ENCODE measurements at places on chromosomes 12 and 14.

GRCh38 chr12:113874999-113875561, 91.0 kb downstream of the RBM19 start:
- DNase-seq, result no peak

- DNase-seq, result no peak
These were observed 676 bp downstream of the MRPL42 start for GRCh38 chr12:93468008-93468371.

DNA sequence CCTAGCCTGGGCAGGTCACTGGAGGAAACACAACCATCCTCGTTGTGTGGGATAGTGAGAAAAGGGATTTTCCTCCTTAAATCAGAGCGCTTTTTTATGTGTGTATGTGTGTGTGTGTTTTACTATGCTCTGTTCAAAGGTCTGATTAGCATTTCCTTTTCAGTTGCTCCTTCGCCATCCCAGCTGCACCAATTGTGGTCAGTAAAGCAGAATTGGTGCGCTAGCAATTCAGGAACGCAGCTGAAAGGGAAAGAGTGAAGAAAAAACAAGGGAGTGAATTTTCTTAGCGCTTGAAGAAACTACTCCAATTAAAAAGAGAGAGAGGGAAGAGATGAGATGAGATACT, 173.3 kb upstream of the PARP11 start:
- DNase-seq, result no peak

DNA sequence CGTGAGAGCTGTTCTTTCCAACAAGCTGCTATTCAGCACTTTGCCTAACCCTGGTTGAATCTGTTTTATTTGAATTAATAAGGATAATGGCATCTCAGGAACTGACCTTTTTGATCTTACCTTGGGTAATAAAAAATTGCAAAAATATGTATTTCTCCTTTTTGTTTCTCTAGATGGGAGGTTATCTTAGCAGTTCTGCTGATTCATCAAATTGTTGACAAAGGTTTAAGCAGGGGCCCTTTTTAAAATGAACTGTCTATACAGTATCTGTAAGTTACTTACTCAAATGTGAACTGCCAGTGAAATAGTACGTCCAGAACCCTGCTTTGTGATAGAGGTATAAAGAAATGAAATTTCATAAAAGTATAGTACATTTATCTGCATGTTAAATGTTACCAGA, 681 bp downstream of the TSHR start:
- DNase-seq, result no peak

GRCh38 chr12:92973614-92974013, 44.5 kb upstream of the EEA1 start:
- peak; percentile 83 for DNase-seq

DNA sequence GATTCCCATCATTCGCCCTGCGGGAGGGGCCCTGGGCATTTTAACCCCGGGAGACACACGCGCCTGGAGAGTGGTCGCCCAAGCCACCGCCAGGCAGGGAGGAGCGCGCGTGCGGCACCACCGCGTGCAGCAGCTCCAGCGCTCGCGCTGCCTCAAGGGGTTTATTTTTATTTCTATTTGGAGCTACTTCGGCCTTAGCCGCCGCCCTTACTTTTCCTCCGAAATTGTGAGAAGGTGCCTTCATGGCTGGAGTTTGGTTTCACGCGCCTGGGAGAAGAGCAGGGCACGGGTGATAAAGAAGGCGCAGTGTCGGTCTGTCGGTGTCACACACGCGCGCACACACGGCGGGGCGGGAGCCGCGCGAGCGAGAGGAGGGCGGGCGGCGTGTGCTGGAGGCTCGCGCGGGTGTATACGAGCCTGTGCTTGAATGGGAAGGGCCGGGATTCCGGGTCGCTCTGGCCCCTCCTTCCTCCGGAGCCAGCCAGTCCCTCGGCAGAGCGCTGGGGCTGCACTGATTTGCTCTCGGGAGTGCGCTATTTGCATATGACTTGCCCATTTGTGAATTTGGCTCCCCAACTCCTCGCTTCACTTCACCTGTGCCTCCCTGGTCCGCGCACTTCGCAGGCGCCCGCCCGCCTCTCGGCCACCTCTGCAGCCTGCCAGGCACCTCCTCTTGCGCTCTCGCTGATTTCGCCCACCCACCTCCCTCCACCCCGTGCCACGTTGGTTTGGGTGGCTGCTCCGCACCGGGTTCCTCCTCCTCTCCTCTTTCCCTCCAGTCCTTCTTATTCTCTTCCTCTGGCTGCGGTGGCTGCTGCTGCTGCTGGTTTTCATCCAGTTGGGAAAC, 932.3 kb downstream of the DIO2 start:
- DNase-seq, result no peak

Data from NB4 (cell line).